ENCODE measurements at places on chromosomes 7 and 10.
A peak's percentile ranks its signal among the peaks of the same experiment; 100 is the strongest.

DNA sequence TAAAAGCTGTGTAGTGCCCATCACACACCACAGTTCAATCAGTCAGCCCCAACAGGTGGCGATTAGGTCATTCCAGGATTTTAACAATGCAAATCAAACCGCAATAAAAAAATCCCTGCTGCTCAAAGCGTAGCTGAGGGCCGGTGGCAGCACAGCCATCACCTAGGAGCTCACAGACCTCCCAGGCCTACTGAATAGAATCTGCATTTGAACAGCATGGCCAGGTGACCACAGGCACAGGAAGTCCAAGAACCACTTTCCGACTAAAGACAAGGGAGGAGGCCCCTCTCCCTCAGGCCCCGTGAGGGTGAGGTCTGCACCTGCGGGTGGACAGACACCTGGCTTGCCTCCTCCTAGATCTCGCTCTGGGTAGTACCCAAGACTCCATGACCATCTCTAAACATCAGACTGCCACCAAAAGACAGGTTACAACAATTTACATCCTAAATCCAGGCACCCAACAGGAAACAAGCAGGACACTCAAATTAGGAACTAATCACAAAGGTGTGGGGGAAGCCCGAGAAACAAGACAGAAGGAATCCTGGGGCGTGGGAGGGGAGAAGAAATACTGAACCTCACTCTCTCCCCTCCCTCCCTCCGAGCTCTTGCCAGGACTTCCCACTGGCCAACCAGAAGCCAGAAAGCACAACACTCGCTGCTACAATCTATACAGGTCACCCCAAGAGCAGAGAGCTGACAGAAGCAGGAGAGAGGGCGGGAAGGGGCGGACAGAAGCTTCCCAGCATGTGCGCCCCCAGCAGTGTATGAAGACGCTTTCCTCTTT, 19.2 kb downstream of the GNA12 start:
- no peak for DNase-seq

DNA sequence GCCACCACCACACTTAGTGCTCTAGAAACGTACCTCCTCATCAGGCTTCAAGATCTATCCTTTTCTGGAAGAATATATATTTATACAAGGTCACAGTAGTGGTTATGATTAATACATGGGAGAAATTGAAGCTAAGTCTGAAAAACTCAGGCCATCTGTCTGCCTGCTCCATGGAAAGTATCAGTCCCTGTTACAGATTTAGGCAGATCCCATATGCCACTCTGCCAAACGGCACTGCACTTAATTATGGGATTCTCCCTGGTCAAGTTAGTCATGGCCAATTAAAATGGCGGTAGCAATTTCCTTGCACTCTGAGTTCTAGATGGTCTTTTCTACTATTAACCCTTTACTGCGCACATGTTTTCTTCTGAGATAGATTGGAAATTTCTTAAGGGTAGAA, 740.0 kb downstream of the SUGCT start:
- DNase-seq: no peak

DNA sequence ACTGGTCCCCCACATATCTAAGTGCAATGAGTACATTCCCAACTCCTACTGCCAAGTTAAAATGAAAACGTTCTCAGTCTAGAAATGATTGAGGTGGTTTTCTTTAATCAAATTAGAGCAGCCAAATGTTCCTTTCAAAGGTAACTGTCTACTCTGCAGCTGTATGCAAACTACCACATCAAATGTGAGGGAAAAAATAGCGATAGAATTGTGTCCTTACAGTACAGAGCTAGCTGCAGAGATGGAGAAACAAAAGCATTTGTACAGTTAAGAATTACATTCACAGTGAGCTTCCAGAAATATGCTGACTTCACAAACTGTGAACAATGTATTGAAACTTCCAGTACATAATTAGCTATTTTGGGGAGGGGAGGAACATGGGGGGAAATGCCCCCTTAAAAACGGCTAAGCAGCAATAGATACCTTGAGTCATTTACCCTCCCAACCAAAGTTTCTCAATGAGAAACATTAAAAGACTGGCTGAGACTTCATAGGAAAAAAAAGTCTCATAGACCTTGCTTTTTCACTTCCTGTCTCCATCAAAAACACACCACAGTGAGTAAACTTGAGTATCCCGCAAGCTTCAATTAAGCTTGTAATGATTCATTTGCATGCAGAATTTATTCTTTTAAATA, 22.9 kb downstream of the CDK6 start:
- no peak for DNase-seq

- peak; percentile 88 for DNase-seq
Measured at GRCh38 chr7:604001-604883, 84.6 kb upstream of the PDGFA start.

DNA sequence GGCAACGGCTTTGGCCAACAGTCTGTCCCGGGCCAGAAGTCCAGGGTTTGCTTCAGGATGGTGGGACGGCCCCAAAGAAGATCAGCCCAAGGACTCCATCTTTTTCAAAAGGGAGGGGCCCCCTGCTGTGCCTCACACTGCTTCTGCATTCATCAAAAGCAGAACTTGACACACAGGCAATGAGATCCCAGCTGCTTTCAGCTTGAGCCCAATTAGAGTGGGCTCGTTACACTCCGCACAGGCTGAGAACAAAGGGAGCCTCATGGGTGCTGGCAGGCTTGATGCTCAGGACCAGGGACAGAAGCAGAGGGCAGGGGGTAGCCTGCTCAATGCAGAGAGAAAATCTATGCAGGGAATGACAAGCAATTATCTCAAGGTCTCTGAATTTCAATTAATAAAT, 45.5 kb downstream of the VOPP1 start:
- DNase-seq: no peak

Data from stimulated activated CD4-positive, alpha-beta T cell treated with anti-CD3 and anti-CD28 coated beads, Interleukin-1b, Interleukin-23, amount 100 ng/mL, for 4 hours (primary cell).